T-cell (primary cell): ENCODE measurements at places on chromosomes 2 and 18.

DNA sequence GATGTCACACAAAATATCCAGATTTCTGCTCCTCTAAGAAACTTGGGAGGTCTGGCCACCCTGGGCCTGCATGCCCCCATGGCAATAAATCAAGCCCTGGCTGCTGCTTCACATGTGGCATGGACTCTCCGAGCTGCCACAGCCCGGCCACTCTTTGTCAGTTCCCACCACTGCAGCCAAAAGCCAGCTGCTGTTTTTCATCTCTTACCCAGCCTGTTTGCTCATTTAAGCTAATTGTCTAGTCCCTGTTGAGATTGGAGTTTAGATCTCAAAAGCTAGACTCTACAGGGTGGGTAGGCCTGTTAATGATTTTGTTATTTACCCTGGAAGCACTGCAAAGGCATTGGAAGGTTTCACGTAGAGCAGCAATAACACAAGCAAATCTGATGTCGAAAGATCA, 20.9 kb upstream of the ANXA4 start:
- peaks cover 3% of the 10 kb centered on the region for H3K4me1 ChIP-seq
- H3K4me3 ChIP-seq, result no peak overlapping the region
- H3K27ac ChIP-seq, result no peak overlapping the region
- H3K27me3 ChIP-seq, result no peaks in the 10 kb centered on the region
- no peaks in the 10 kb centered on the region for H3K36me3 ChIP-seq

DNA sequence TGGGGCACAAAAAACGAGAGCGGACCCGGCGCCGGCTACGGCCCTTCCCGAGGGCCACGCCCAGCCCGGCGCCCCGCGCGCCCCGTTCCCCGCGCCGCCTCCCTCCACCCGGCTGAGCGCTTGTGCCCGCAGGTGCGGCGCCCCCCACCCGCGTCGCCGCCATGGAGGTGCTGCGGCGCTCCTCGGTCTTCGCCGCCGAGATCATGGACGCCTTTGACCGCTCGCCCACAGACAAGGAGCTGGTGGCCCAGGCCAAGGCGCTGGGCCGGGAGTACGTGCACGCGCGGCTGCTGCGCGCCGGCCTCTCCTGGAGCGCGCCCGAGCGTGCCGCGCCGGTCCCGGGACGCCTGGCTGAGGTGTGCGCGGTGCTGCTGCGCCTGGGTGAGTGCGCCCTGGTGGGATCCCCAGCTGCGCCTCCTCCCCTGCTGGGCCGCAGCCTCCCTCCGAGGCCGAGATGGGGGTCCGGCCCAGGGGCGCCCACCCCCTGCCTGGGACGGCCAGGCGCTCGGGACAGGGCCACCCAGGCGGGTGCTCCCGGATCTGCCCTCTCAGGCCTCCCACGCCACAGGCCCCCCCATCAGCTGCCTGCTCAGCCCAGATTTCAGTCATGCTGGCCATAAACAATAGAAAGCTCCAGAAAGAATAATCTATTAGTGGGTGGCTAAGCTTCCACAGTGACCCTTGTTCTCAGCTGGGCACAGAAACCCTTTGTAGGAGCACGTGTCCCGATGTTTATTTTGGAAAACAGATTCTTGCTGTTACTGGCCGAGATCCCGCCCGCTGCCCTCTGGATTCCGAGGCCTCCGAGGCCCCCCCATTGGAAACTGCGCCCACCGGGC, 997 bp downstream of the BOK start:
- no peaks in the 10 kb centered on the region for H3K27me3 ChIP-seq
- no peaks in the 10 kb centered on the region for H3K36me3 ChIP-seq
- no peak overlapping the region for H3K4me3 ChIP-seq
- no peaks in the 10 kb centered on the region for H3K4me1 ChIP-seq
- no peak overlapping the region for H3K27ac ChIP-seq

GRCh38 chr2:192029089-192029488, 165.6 kb downstream of the TMEFF2 start:
- no peak overlapping the region for H3K27ac ChIP-seq
- DNase-seq, result no peak
- H3K36me3 ChIP-seq, result no peaks in the 10 kb centered on the region
- H3K4me1 ChIP-seq, result no peaks in the 10 kb centered on the region
- no peak overlapping the region for H3K4me3 ChIP-seq

DNA sequence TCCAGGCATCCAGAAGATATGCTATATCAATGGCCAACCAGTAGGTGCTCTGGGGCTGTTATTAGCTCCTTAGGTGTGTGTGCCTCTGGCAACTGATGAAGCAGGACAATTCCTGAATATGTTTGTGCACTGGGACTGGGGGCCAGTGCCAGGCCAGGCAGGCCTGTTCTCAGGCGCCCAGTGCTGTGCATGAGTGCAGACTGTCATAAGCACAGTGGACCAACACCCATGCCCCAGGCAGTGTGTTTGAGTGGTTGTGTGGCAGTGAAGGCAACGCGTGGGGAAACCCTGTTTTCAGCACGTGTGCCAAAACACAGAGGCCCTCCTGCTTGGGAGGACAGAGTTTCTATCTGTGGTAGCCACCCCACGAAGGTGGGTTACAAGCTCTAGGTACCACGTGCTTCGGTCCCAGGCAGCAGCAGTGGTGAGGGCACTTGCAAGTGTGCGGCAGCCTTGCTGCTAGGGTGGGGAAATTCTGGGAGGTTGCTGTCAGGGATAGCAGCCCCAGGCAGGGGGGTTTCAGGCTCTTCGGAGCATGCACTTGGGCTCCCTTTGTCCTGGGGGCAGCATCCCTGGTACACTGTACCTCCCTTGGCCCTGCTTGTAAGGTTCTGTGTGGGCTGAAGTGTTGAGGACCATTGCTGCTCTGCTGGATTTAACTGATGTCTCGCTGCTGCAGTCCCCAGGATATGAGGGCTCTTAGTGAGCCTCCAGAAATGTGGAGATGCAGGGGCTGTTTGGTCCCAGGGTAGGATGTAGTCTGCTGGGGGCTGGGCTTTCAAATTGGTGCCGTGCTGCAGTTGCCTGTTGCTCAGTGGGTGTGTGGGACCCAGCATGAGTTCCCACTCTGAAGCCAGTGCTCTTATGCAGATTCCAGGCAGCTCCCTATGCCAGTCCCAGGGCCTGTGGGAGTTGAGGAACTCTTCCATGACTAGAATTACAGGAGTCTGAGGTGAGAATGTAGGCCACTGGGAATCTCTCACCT, 280.9 kb downstream of the RPRM start:
- no peaks in the 10 kb centered on the region for H3K36me3 ChIP-seq
- no peak for DNase-seq
- H3K27ac ChIP-seq, result no peak overlapping the region
- H3K4me3 ChIP-seq, result no peak overlapping the region

DNA sequence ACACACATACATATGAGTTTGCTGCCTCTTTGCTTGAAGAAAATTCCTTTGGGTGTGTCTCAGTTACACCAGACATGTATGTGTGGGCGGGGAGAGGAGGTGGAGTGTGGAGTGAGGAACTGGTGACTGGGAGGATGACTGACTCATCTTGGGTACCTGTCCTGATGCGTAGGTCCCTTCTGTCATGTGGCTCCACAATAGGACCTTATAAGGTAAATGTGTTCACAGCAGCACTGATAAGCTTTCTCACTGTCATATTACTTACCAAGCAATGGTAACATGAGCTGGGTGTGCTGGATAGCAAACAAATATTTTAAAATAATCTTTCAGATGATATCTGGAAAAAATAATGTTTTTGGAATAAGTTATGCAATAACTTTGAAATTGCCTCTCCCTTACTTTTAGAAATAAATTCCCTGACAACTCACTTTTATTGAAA, 45.1 kb downstream of the SLC9A2 start:
- peaks cover 3% of the 10 kb centered on the region for H3K4me1 ChIP-seq
- H3K27me3 ChIP-seq, result peaks cover 4% of the 10 kb centered on the region
- no peaks in the 10 kb centered on the region for H3K36me3 ChIP-seq
- no peak for DNase-seq
- no peak overlapping the region for H3K27ac ChIP-seq
- no peak overlapping the region for H3K4me3 ChIP-seq

DNA sequence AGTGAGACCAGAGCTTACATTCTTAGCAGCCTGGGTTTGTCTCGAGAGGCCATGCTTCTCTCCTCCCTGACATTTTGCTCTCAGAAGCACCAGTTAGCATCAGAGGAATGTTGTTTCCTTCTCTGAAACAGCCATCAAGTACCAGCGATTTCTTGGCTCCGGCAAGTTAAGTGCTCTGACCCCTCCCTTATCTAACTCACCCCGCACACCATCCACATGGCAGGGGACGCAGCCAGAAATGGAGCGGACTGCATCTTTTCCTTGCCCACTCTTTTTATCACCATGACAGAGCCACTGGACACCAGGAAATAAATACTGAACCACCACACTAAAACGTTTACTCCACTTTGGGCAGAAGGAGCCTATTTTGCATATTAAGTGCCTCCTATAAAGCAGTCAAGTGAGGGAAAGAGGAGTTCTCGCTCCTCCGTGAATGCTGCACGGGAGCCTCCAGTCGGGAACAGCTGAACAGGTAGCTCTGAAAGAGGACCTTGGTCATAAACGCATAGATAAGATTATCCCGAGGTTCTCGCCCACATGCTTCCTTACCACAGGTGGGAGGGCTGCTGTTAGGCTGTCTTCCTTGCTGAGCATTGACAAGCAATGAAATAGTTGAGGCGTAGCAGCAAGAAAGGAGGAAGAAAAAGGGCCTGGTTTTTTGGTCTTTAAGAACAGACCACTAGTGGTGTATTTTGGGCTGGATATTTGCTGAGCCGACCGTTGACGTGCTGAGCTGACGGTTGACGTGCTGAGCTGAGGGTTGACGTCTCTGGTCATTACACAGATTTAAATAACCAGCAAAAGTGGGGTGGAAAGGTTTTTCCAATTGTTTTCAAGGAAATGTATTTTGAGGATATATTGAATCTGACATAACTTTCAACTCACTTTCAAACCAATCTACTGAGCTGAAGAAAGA, 71.4 kb upstream of the ITGB6 start:
- peaks cover 3% of the 10 kb centered on the region for H3K36me3 ChIP-seq
- H3K27me3 ChIP-seq, result no peaks in the 10 kb centered on the region
- H3K27ac ChIP-seq, result no peak overlapping the region

DNA sequence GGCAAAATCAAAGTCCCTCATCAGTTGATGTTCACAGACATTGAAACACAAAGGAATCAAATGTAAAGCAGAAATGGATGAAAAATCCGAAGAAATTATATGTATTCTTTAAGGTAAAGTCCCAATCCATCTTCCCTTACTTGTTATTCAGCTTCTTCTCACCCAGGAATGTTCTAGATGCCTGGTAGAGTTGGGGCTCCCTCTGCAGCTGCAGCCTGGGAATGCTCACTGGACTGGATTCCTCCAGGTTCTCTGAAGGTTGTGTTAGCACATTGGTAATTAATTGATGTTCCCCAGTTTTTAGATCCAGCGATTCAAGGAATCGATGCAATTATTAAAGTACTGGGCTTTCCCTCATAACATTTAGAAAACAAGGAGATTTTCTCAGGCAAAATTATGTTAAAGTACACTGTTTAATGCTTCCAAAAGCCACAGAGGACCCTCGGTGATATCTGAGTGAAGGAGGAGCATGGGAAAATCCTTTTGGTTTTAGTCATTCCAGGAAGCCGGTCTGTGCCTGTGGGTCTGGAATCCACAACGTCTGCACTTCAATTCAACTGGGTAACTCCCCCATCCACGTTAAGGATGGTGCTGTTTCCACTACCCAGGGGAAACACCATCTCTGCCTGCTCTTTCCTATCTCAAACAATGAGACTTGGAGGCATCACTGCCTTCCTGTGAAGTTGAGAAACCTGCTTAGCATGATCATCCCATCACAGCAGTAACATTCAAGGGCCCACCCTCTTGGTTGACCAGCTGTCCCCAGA, 22.0 kb downstream of the NTSR2 start:
- no peak for DNase-seq
- no peak overlapping the region for H3K4me3 ChIP-seq
- no peaks in the 10 kb centered on the region for H3K36me3 ChIP-seq
- H3K27ac ChIP-seq, result no peak overlapping the region
- H3K27me3 ChIP-seq, result no peaks in the 10 kb centered on the region
- no peaks in the 10 kb centered on the region for H3K4me1 ChIP-seq

- H3K36me3 ChIP-seq, result no peaks in the 10 kb centered on the region
- H3K4me1 ChIP-seq, result peaks cover 15% of the 10 kb centered on the region
- no peak for DNase-seq
- no peaks in the 10 kb centered on the region for H3K27me3 ChIP-seq
Observed at GRCh38 chr2:120206022-120206581, 17.1 kb downstream of the TMEM185B start.

DNA sequence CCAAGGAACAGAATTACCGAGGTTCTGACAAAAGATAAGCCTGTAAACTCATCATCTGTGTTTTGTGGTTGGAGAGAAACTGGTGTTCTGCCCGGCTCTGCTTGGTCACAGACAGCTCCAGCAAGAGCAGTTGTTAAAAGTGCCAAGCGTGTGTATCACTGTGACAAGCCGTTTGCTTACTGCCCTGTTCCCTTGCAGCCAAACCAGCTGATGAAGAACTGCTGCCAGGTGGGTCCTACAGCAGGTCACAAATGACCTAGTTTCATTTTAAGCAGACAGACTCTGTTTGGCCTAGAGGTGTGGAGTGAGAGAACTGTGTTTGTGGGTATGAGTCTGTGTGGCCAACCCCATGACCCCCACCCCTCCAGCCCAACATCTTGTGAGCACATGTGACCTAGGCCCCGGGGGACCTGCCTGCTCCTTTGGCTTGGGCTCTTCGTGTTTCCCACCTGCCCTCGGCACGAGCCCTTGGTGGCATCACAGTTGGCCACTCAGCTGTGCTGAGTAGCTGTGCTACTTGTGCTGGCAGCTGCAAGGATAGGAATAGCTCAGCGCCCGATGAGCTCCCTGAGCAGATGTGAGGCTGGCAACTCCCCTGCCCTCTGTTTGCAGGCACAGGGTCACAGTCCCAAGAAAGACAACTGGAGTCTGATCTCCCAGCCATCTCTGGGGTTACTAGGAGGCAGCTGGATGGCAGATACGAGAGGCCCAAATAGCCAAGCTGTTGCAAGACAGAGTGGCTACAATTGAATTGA, 9.7 kb downstream of the OXER1 start:
- no peaks in the 10 kb centered on the region for H3K4me1 ChIP-seq
- no peak overlapping the region for H3K27ac ChIP-seq
- peaks cover 14% of the 10 kb centered on the region for H3K36me3 ChIP-seq

GRCh38 chr2:220489121-220489520, 861.7 kb downstream of the SLC4A3 start:
- H3K4me1 ChIP-seq, result no peaks in the 10 kb centered on the region
- no peaks in the 10 kb centered on the region for H3K27me3 ChIP-seq
- DNase-seq, result no peak
- H3K36me3 ChIP-seq, result no peaks in the 10 kb centered on the region
- H3K4me3 ChIP-seq, result no peak overlapping the region
